Subcutaneous adipose tissue (tissue), 4 donors: ENCODE measurements at places on chromosomes 3 and 15. TPM values are rescaled to one million over a fixed set of nuclear protein-coding genes. Genes with fewer than 3 reads are reported as not detected.

DUOX2 gene
- total RNA-seq = not detected

SLC27A2 gene
- 2.4 TPM for total RNA-seq

SAMMSON gene
- 0.94 TPM for total RNA-seq

MYH15 gene
- not detected for total RNA-seq

FOXB1 gene
- not detected for total RNA-seq

CACNA2D3 gene
- total RNA-seq = 1.1 TPM

ENTPD3 gene
- 3.1 TPM for total RNA-seq

TRPM1 gene
- not detected for total RNA-seq

RAB6B gene
- total RNA-seq = 6.3 TPM

ZPLD1 gene
- not detected for total RNA-seq

THRB gene
- total RNA-seq = 38.5 TPM

CALML4 gene
- 9.2 TPM for total RNA-seq

SLC22A14 gene
- total RNA-seq = not detected

LMAN1L gene
- not detected for total RNA-seq

RETNLB gene
- not detected for total RNA-seq

AMT gene
- 8.3 TPM for total RNA-seq

POLR2H gene
- total RNA-seq = 48.0 TPM

SLC7A14 gene
- not detected for total RNA-seq

ADAMTSL3 gene
- 4.0 TPM for total RNA-seq

ZNF197 gene
- 17.4 TPM for total RNA-seq

CD47 gene
- 70.5 TPM for total RNA-seq

GP9 gene
- total RNA-seq = not detected

ATP10A gene
- total RNA-seq = 31.8 TPM
